ENCODE measurements at places on chromosomes 1 and 21. TPM values are rescaled to one million over a fixed set of nuclear protein-coding genes. Genes with fewer than 3 reads are reported as not detected.

FCRL6 gene
- 2.3 TPM for total RNA-seq

OPTC gene
- total RNA-seq = not detected

ZNF670 gene
- total RNA-seq = 3.2 TPM

GLIS1 gene
- total RNA-seq = not detected

DNA sequence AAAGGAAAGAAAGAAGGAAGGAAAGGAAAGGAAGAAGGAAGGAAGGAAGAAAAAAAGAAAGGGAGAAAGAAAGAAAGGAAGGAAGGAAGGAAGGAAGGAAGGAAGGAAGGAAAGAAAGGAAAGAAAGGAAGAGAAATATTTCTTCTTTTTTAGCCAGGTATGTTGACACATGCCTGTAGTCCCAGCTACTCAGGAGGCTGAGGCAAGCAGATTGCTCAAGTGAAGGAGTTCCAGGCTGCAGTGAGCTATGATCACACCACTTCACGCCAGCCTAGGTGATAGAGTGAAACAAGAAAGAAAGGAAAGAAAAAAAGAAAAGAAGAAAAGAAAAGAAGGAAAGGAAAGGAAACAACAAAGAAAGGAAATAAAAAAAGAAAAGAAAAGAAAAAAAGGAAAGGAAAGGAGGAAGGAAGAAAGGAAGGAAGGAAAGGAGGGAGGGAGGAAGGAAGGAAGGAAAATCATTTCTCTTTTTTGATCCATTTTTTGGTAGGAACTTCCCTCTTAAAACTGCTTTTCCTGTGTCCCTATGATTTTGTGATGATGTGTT is 5.8 kb upstream of the ZMYM1 start:
- no peak for DNase-seq

- no peak for DNase-seq
Measured at GRCh38 chr1:162639718-162640117, 7.5 kb downstream of the DDR2 start.

- DNase-seq = no peak
Measured at GRCh38 chr1:219587801-219588561, 24.9 kb downstream of the ZC3H11B start.

DNA sequence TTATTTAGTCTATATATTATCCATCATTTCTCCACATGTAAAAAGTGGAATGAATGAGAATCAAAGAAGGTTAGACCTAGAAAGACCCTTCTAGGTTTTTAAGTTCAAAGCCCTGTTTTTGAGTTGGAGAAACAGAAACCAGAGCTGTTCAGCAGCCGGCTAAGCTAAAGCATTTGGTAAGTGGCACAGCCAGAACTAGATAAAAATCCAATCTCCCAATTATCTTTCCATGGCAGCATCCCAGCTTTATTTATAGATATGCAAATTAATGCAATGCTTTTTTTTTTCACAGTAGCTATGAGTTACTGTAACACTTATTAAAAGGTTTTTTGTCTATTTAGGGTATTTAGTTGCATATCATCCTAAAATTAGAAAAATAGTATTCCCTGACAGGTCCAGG is 85.1 kb downstream of the NIBAN1 start:
- DNase-seq = no peak

DNA sequence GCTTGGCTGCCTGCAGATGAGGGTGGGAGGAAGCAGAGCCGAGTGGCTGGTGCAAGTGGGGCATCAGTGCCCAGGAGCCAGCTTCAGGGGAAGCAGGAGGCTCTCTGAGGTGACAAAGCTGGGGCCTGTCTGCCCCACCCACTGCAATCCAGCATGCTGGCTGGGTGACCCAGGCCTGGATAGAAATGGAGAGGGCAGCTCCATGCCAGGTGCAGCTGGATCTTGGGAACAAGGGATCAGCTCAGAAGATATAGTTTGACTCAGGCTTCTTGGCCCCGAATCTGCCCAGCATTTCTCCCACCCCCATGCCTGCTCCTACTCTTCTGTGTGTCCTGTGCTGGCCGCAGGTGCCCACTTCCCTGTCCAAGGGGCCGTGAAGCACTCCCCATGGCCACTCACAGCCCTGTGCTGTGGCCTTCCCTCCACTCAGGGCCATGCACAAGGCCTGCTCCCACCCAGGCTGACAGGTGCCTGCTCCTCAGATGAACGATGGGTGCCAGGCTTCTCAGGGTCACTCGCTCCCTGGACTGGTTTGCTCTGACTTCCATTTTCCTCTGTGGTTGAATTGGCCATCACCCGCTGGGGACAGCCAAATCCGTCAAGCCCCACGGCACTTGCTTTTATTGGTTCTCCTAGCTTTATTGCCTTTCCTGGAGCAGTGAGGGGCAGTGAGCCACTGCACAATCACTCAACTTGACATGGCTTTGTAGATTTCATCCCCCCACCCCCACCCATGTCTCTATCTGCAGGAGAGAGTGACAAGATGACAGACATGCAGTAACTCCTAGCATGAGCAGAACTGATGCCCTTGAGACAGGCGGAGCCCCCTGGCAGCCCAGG is 174.8 kb upstream of the VAMP3 start:
- peak; percentile 26 for DNase-seq

GRCh38 chr1:15090373-15090772 is 63.2 kb upstream of the TMEM51 start:
- DNase-seq = peak; percentile 92

DNA sequence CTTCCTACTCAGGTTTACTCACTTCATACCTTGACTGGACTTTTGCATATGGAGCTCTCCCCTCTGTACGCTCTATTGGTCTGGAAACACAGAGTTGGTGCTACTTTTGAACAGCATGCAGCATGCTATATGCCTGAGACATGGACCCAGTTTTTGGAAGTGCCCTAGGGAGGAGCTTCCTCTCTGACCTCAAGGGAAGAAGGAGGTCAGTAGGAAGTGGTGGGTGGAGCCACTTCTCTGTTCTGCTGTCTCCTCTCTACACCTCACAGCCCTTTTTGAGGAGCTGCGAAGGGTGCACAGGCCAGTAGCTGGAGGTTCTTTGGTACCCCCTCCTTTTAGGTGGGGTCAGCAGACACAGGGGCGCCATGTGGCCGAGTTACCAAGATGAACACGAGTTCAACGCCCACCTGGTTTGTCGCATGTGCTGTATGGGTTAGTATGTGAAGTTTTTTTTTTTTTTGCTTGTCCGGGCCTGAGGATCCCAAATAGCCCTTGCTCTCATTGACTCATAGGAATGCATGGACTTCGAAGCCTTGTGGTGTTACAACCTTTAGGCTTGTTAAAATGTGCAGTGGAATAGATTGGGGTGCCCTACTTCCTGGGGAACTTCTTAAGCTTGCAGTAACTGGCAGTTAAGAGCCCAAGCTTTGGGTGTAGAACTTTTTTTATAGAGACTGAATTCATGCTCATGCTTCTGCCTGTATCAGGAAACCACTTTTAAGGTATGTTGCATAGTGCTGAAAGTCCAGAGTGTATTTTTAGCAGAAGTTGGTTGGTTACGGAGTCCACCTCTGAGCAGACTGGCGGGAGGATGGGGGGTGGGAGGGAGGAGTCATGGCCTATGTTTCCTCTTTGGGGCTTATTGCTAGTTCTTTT is 10.7 kb downstream of the MACF1 start:
- DNase-seq = peak; percentile 53

GRCh38 chr1:77560741-77561140 is 121.7 kb downstream of the ZZZ3 start:
- no peak for DNase-seq

GRCh38 chr21:18460979-18461378 is 57.4 kb upstream of the TMPRSS15 start:
- DNase-seq = no peak

DNA sequence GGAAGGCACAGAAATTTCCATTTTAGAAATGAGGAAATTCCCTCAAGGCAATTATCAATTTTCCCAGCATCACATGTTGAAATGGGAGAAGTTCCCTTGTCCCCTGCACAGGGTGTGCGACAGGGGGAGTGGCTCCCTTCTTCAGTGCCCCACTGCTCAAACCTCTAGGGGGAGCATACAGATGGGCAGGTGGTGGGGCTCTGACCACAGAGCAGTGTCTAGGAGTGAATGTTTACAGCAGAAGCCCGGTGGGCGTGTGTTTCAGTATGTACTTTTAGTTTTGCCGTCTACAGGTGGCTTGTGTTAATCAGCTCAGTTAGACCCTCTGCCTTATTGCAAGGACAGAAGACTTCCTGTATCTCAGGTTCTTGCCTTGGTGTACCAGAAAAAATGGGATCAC is 493.7 kb upstream of the PLXNA2 start:
- no peak for DNase-seq

DNA sequence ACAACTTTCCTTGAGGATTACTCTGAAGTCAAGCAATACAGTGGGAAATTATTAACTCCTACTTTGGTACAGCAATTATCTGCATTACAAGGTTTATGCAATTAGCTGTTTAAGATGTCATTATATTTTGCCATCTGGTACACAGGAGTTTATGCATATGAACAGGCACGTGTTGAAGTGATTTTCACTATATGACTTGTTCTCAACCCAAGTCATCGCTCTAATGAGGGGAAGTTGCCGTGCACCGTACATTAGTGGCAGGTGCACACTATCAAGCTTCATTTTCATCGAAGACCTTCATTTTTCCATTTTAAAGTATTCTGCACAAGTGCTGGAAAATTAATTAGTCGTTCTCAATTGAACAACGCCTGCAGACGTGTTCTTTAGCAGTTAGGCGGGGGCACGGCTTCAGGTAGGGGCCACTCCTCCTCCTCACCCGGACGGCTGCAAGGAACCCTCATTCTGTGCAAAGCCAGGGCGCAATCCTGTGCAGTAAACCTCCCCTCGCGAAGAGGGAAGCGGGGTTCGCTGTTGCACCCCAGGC is 39.8 kb upstream of the NFIA start:
- no peak for DNase-seq

DNA sequence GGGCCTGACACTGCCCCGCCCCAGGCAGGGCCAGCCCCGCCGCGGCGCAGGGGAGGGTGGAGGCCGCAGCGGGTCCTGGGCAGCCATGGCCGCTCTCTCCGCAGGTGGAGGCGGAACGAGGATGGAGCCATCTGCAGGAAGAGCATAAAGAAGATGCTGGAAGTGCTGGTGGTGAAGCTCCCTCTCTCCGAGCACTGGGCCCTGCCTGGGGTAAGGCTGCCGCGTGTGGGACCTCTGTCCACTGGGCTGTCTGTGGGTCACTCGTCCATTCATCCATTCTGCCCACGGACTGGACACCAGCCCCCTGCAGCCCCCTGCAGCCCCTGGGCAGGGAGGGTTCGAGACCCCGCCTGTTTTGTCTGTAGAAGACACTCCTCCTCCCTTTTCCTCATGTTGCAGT is 18.4 kb upstream of the LRRC3 start:
- DNase-seq = peak; percentile 20

All from lower lobe of right lung (tissue), 2 donors.